T-helper 2 cell (primary cell): ENCODE measurements at places on chromosomes 4 and X.

GRCh38 chr4:28373601-28374000, 1513.0 kb downstream of the STIM2 start:
- no peak for DNase-seq

- DNase-seq = no peak
Measured at GRCh38 chr4:139050446-139050845, 34.9 kb downstream of the NOCT start.

- no peak for DNase-seq
Measured at GRCh38 chrX:54964766-54965497, 29.1 kb downstream of the PFKFB1 start.

DNA sequence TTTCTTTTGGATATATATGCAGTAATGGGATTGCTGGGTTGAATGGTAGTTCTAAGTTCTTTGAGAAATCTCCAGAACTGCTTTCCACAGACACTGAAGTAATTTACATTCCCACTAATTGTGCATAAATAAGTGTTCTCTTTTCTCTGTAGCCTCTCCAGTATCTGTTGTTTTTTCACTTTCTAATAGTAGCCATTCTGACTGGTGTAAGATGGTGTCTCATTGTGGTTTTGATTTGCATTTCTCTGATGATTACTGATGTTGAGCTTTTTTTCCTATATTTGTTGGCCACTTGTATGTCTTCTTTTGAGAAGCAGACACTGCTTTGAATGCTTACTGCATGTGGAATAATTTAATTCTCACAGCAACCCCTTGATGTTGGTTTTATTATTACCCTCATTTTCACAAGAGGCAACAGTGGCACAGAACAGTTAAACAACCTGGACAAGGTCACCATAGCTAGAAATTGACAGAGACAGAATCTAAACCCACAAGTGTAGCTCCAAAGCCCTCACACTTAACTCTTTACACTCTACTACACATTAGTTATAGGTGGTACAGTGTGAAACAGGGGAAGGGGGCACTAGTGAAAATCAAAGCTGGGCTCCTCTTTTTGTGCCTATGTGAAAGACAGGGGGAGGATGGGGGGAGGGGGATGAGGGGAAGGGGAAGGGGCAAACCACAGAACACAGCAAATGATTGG, 96.1 kb downstream of the REELD1 start:
- no peak for DNase-seq

DNA sequence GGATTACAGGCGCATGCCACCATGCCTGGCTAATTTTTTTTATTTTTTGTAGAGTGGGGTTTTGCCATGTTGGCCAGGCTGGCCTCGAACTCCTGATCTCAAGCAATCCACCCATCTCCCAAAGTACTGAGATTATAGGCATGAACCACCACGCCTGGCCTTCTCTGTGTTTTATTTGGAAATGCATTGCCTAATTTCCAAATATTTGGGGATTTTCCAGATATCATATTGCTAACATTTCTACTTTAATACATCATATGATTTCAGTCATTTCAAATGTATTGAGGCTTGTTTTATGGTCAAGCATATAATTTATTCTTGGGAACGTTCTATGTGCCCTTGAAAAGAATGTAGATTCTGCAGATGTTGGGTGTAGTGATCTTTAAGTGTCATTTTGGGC, 38.8 kb downstream of the FGF2 start:
- DNase-seq = no peak

DNA sequence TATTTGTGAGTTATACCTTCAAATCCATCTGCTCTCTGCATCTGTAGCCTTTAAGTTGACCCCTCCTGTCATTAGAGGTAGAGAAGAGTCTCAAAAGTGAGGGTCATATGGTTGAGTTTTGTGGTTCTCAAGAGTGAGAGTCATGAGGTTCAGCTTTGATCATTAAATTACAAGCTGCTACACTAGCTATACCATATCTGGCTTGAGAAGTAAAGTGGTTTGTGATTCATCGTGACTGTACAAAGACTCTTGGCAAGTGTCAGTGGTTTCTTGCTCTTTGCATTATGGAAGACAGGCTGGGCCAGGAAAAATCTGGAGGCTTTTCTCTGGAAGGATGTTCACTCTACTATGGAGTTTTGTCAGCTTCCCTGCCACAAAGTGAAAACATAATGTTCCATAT, 170.6 kb downstream of the ZC4H2 start:
- no peak for DNase-seq

DNA sequence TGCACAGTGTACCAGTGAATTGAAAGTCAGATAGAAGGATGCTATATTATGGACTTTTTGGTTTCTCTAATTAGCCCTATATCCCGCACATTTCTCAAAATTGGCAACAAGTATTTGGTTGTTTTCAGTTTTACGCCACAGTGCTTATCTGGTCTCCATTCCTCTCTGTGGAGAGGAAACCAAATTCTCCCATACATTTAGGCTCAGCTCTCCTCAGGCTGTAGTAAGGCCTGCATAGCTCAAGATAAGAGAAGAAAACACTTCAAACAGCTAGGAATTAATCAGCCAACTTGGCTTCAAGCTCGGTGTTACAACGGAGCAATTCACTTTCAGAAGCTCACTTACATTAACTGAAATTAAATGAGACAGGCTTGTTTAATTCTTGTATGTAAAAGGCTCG, 263.2 kb downstream of the PDHA2 start:
- DNase-seq = no peak

GRCh38 chr4:1496116-1496642, 89.9 kb upstream of the NKX1-1 start:
- no peak for DNase-seq

- DNase-seq = no peak
Measured at GRCh38 chr4:26201120-26201519, 119.7 kb upstream of the RBPJ start.

GRCh38 chr4:57172065-57172464, 61.9 kb upstream of the IGFBP7 start:
- no peak for DNase-seq

DNA sequence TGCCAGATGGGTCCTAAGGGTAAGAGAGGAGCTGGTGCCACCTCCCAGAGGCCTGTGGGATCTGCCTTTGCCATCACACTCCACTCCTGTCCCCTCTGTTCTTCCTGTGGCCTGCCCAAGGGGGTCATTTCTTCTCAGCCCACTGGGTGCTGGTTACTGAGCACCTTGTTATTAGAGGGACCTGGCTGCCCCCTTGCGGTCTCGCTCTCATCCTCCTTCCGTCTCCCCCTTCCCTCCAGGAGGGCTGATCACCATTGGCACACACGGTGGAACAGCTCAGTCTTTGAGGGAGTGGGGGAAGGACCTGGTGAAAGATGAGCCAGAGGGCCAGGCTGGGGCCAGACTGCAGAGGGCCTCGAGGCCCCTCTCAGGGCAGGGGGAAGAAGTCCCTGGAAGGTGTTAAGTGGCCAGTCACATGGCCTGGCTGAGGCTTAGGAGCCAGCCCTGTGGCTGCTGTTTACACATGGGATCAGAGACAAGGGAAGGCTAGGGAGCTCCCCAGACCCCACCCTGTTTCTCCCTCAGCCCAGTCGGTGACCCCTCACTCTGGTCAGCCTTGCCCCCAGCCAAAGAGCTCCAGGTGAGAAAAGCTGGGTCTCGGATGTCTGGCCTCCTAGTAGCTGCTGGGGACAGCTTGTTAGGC, 68.1 kb downstream of the MTMR1 start:
- no peak for DNase-seq

DNA sequence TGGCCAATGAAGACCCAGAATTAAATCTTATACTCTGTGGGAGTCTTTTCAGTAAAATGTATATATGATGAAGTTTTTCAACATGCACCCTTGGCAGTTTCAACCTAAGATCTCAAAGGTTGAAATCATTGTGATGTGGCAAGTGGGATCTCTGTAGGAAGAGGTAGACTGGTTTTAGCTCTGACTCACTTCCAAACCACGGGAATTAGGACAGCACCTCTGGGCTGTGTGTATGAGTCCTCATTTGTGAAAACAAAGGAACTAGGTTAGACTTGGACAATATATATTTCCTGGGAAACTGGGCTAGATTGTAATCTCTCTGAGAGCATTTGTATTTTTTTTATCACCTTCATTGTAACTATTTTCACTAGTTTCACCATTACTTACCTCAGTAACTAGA, 333.0 kb downstream of the ADGRL3 start:
- no peak for DNase-seq

GRCh38 chr4:10762561-10762960, 78.0 kb upstream of the CLNK start:
- no peak for DNase-seq

- no peak for DNase-seq
Measured at GRCh38 chr4:145043306-145043705, 54.7 kb downstream of the ANAPC10 start.

DNA sequence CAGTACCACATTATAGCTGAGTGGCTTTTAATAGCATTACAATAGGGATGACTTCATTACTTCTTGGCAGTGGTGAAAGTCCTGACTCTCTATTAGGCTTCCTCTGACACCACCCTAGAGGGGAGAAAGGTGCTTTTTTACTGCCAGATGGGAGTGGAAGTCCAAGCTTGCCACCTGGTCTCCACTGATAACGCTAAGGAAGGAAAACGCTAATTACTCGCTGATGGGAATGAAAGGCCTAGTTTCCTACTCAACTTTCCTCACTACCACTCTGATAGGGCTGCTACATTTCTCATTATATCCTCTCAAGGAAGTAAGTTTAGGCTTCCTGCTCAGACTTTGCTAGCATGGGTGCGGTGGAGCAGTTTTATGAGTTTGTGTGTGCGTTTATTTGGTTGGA, 62.3 kb upstream of the PAGE3 start:
- DNase-seq = no peak

- no peak for DNase-seq
Measured at GRCh38 chrX:86192827-86193226, 44.6 kb downstream of the DACH2 start.

- DNase-seq = no peak
Measured at GRCh38 chr4:3729882-3730226, 36.3 kb upstream of the ADRA2C start.

DNA sequence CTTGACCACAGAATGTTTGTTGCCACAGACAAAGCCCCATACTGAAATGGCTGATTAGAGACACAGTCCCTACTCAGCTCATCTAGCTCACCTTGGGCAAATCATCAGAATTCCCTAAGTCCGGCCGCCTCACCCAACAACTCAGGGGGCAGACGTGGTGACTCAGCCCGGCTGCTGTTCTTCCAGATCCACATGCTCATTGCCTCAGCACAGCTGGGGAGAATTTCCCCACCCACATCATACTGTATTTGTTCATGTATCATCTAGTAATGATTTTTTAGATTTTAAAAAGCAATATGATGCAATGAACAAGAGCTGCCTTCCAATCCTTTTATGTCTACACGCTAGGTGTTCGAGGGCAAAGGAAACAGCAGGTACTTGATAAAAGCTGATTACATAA, 333.8 kb upstream of the TENM3 start:
- no peak for DNase-seq

- no peak for DNase-seq
Measured at GRCh38 chr4:166003811-166004210, 130.8 kb downstream of the TLL1 start.

- no peak for DNase-seq
Measured at GRCh38 chrX:96027407-96027806, 657.2 kb upstream of the DIAPH2 start.

GRCh38 chr4:71765821-71766383, 18.0 kb downstream of the GC start:
- no peak for DNase-seq

DNA sequence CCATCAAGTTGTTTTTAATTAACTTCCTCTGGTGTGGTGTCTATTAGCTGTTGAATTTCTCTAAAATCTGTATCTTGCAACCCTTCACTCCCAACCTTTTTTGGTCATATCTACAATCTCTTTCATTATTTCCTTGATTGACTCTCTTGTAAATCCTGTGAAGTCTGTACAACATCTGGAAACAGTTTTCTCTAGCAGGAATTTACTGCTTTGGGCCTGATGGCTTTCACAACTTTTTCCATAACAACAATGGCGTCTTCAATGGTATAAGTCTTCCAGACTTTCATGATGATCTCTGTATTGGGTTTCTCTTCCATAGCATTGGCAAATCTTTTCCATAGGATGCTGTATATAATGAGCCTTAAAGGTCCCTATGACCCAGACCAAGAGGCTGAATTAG, 49.0 kb downstream of the TBC1D19 start:
- no peak for DNase-seq

GRCh38 chrX:44637282-44637681, 94.6 kb upstream of the FUNDC1 start:
- DNase-seq = no peak

DNA sequence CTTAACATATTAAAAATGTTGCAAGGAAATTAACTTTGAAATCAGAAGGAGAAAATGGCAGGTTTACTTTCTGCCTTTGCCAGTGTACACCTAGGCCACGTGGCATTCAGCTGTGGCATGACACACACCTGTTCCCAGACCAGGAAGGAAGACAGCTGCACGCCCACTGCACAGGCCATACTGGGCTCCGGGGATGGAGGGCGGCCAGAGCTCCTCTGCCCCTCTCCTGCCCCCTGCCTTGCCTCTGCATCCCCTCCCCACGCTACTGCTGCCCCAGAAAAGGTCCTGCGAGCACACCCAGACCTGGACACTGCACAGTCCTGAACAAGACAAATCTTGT, 68.4 kb downstream of the GATB start:
- DNase-seq = no peak

DNA sequence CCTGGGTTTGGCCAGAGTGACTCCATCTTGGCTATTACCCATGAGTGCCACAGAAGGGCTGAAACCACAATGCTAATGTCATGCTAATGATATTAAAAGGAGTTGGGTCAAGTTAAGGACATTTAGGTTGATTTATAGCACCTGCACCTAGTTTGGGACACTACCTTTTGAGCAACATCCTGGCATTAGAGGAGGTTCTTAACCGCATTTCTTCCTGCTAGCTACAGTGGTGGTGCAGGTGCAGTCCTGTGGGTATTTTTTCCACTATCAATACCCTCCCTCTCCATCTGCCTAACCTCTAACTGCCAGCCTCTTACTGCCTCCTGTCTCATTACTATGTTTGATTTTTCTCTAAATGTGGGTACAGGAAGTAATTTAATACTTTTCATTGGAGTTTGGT, 1276.1 kb downstream of the FSTL5 start:
- no peak for DNase-seq

DNA sequence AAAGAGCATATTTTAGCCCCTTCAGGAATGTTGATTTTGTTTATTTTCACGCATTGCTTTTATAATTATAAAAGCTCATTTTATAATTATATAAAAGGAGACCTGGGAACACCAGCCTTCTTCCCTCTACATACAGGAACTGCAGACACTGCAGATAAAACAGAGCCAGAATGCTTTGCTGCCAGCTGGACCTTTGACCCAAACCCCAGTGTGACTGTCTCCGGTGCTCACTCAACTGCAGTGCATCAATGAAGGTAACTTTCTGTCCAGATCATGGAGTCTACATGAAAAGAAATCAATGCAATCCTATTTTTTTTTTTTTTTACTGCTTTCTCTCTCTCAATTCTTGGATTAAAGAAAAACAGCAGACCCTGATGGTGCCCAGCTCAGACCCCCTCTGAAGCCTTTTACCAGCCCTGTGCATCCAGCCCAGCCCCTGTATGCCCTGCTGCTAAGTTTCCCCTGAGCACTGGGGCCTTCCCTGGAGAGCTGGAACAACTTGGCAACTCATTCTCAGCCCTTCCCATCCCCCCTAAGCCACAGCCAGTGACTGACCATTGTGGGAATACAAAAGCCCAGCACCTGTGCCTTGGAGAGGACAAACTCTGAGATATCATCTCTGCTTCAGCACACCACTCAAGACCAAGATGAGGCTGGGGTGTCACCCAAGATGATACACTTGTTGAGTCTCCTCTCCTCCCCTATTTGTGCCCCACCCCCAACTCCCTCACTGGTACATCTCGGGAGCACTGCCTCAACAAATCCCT, 182.1 kb downstream of the EVC2 start:
- DNase-seq = no peak
